ENCODE measurements at places on chromosomes 3 and 15. TPM values are rescaled to one million over a fixed set of nuclear protein-coding genes. Genes with fewer than 3 reads are reported as not detected.

The RHOV gene
- total RNA-seq, result 1.7 TPM

The IGSF11 gene
- total RNA-seq, result not detected

The GOLGA8J gene
- not detected for total RNA-seq

The SCN11A gene
- 0.05 TPM for total RNA-seq

The THSD4 gene
- 38.2 TPM for total RNA-seq

The HCLS1 gene
- 1.6 TPM for total RNA-seq

The CCDC39 gene
- not detected for total RNA-seq

The ARNT2 gene
- 1.6 TPM for total RNA-seq

DNA sequence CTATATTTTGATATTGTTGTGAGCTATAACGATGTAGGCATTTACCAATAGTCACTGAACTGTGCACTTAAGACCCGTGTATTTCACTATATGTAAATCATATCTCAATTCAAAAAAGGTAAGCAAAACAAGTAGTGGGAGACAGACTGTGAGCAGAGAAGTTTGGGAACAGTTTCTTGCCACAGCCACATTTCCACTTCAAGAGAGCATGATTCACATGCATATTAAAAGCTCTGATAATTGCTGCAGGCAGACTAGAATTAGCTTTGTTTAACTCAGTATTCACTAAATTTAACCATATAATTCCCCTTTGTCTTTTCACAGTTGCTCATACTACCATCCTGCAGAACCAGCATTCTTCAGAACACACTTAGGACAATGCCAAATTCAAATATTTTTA lies 168.4 kb upstream of the ZNF385D start:
- no peak for DNase-seq
- peaks cover 8% of the 10 kb centered on the region for H3K4me1 ChIP-seq
- H3K36me3 ChIP-seq, result no peaks in the 10 kb centered on the region
- no peak overlapping the region for H3K4me3 ChIP-seq

DNA sequence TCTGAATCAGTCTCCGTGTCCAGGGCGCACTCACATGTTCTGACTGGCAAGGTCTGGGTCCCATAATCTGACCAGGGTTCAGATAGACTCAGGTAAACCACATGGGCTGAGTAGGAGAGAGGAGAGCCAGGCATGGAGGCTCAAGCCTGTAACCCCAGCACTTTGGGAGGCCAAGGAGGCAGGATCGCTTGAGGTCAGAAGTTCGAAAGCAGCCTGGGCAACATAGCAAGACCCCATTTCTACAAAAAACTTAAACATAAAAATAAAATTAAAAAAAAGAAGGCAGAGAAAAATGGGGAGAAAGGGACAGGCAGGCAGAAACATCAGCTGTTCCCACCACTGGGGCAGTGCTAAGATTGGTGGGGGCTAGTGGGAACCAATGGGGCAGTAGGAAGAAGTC lies 5.4 kb downstream of the TMEM43 start:
- H3K4me3 ChIP-seq, result peak overlapping the region; percentile 18
- peaks cover 27% of the 10 kb centered on the region for H3K4me1 ChIP-seq
- DNase-seq, result no peak
- no peaks in the 10 kb centered on the region for H3K27me3 ChIP-seq
- H3K36me3 ChIP-seq, result peaks cover 88% of the 10 kb centered on the region

DNA sequence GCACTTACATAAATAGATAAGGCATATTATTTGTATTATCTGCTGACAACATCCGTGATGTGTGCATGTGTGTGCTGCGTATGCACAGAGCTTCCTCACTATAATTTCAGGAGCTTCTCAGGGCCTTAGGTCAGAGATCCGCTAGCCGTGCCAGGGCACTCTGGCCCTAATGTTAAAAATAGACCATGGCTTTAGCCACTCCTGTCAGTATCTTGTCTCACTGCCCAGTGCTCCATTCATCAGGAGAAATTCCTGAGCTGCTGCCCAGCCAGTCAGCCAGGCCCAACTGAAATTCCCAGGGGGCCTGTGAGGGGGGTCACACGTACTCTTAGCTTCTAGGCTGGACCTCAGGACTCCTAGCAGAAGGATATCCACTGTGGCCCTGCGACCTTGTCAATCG lies 70.0 kb upstream of the ABHD2 start:
- no peak for DNase-seq
- H3K4me3 ChIP-seq, result no peak overlapping the region
- peaks cover 4% of the 10 kb centered on the region for H3K36me3 ChIP-seq
- peaks cover 22% of the 10 kb centered on the region for H3K4me1 ChIP-seq
- no peak overlapping the region for H3K27ac ChIP-seq

DNA sequence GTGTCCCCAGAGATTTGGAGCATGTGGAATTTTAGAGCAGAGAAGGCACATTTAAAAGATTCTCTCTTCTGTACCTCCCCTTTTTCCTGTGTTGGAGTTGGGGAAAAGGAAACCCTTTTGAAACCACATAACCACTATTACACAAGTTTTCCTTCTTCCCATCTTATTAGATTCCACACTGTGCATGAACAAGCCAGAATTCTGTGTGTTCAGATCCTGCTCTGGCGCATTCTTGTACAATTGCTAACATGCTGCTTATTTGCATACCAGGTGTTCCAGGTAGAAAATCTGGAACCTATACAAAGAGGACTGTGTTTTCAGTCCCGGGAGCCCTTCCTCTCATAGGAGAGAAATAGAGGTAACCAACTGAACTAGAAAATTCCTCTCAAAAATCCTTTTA lies 2.6 kb upstream of the CIB2 start:
- H3K4me1 ChIP-seq, result peaks cover 5% of the 10 kb centered on the region
- DNase-seq, result no peak
- H3K4me3 ChIP-seq, result no peak overlapping the region
- H3K27me3 ChIP-seq, result no peaks in the 10 kb centered on the region

DNA sequence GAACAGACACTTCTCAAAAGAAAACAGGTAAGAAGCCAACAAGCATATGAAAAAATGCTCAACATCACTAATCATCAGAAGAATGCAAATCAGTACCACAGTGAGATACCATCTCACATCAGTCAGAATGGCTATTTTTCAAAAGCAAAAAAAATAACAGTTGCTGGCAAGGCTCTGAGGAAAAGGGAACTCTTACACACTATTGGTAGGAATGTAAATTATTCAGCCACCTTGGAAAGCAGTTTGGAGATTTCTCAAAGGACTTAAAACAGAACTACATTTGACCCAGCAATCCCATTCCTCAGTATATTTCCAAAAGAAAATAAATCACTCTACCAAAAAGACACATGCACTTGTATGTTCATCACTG lies 95.6 kb downstream of the APBA2 start:
- DNase-seq, result no peak
- H3K36me3 ChIP-seq, result no peaks in the 10 kb centered on the region
- H3K27me3 ChIP-seq, result peaks cover 35% of the 10 kb centered on the region
- H3K4me3 ChIP-seq, result no peak overlapping the region
- H3K4me1 ChIP-seq, result peaks cover 10% of the 10 kb centered on the region
- no peak overlapping the region for H3K27ac ChIP-seq

DNA sequence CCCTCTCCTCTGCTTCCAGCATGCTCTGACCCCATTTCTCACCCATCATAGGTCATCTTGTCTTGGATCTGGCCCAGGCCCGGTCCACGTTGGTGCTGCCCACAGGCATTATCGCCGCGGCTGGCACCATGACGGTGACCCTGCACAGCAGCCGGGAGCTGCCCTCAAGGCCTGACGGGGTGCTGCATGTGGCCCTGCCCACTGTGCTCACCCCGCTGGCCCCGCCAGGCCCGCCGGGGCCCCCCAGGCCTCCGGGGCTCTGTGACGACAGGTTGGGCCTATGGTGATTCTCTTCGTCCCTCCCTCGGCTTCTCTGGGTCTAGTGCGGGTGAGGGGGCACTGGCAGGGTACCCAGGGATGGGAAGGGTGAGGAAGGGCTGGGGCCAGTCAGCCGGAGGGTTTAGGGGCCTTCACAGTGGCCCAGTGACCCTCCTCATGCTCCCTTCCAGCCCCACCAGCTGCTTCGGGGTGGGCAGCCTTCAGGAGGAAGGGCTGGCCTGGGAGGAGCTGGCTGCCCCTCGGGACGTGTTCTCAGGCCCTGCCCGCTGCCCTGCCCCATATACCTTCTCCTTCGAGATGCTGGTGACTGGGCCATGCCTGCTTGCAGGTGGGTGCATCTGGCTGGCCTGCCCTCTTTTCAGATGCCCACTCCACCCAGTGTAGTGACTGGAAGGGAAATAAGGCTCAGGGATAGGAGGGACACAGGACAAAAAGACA lies 3.9 kb downstream of the VWA5B2 start:
- H3K27me3 ChIP-seq, result peaks cover 23% of the 10 kb centered on the region
- H3K4me1 ChIP-seq, result peaks cover 12% of the 10 kb centered on the region
- no peak for DNase-seq

GRCh38 chr15:30929982-30930381 lies 26.3 kb downstream of the FAN1 start:
- peaks cover 6% of the 10 kb centered on the region for H3K4me1 ChIP-seq
- no peak for DNase-seq
- no peak overlapping the region for H3K4me3 ChIP-seq
- peaks cover 71% of the 10 kb centered on the region for H3K36me3 ChIP-seq

- H3K4me3 ChIP-seq, result no peak overlapping the region
- H3K4me1 ChIP-seq, result peaks cover 15% of the 10 kb centered on the region
- H3K27me3 ChIP-seq, result no peaks in the 10 kb centered on the region
- DNase-seq, result no peak
- no peaks in the 10 kb centered on the region for H3K36me3 ChIP-seq
- H3K27ac ChIP-seq, result no peak overlapping the region
Measured at GRCh38 chr3:114904633-114905032, 242.5 kb downstream of the ZBTB20 start.

- no peaks in the 10 kb centered on the region for H3K27me3 ChIP-seq
- no peaks in the 10 kb centered on the region for H3K36me3 ChIP-seq
- no peak overlapping the region for H3K4me3 ChIP-seq
Measured at GRCh38 chr3:41434781-41435180, 235.5 kb downstream of the CTNNB1 start.
